Heart left ventricle (tissue), 16 donors: ENCODE measurements at places on chromosomes 6 and 20.

DNA sequence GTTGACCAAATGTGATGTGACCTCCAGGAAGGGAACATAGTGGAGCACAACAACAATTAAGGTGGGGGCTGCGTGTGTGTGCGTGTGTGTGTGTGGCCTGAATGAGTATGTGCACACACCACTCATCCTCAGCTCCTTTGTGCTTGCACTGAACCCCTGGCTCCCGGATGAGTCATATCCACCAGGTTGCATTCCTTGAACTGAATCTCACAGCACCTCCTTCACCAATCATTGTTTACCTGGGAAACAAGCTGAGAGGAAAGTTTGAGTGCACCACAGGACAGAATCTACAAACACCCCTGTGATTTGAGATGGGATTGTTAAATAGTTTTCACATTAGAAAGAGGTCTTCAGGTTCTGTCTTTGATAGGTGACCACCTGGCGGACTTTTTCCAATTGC, 33.7 kb upstream of the GPR6 start:
- no peaks in the 10 kb centered on the region for H3K27me3 ChIP-seq
- H3K4me3 ChIP-seq: no peak overlapping the region
- no peak for DNase-seq
- H3K27ac ChIP-seq: no peak overlapping the region
- H3K36me3 ChIP-seq: no peaks in the 10 kb centered on the region

DNA sequence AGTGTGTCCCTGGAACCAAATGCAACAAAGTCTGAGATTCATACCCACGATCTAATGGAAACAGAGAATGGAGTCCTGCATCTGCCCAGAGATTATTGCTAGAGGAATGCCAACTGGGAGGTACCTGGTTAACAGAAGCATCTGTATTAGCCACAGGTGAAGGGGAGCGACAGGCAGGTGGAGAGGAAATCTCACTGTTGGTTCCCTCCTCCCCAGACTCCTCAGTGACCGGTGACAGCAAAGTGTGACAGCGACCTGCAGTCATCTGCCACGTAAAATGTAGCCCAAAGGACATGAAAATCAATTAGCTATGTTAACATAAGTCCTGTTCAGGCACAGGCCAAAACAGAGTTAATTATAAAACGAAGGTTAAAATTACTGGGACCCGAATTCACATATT, 336.6 kb downstream of the SYNE1 start:
- no peak overlapping the region for H3K27ac ChIP-seq
- DNase-seq: no peak
- no peak overlapping the region for H3K4me3 ChIP-seq
- H3K4me1 ChIP-seq: no peaks in the 10 kb centered on the region

DNA sequence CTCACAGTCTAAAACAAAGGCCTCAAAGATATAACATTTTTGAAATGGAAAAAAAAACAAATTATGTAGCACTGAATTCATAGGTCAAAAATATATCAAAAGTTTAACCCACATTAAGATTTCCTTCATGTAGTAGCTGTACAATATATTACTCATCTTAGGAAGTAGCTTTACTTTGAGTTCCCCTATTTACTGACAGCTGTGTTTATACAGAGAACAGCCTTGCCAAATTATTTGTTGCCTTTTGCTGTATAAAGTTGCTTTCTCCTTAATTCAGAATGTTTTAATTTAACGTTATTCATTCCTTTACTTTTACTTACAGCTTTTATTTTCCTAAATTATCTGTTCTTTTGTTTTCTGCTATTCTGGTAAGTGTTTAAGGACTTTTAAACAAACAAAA, 181.0 kb downstream of the COL12A1 start:
- DNase-seq: no peak
- H3K27ac ChIP-seq: no peak overlapping the region
- H3K4me3 ChIP-seq: no peak overlapping the region
- H3K36me3 ChIP-seq: no peaks in the 10 kb centered on the region
- H3K27me3 ChIP-seq: no peaks in the 10 kb centered on the region

DNA sequence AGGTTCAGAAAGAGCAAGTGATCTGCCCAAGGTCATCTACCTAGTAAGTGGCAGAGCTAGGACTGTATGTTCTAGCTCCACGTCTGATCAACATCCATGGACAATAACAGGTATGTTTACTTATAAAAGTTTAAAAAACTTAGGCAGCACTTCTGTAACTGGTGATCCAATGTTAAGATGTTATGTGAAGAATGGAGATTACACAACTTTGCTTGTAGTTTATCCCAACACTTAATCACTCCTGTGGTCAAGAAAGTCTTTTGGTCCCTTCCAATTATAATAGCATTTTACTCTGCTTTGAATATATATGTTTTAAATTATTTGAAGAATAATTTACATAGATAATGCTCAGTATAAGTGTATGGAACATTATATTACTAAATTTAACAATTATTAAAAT, 4.8 kb downstream of the FBXO30 start:
- DNase-seq: no peak
- H3K4me1 ChIP-seq: peaks cover 52% of the 10 kb centered on the region
- H3K36me3 ChIP-seq: peaks cover 13% of the 10 kb centered on the region
- no peaks in the 10 kb centered on the region for H3K27me3 ChIP-seq

- no peaks in the 10 kb centered on the region for H3K27me3 ChIP-seq
- H3K4me1 ChIP-seq: peaks cover 7% of the 10 kb centered on the region
- no peak overlapping the region for H3K4me3 ChIP-seq
- no peak for DNase-seq
Observed at GRCh38 chr6:157881342-157881741, 58.3 kb downstream of the SNX9 start.

GRCh38 chr20:4065391-4065844, 50.1 kb upstream of the RNF24 start:
- H3K27ac ChIP-seq: peak overlapping the region; percentile 89
- H3K36me3 ChIP-seq: no peaks in the 10 kb centered on the region
- H3K27me3 ChIP-seq: no peaks in the 10 kb centered on the region
- DNase-seq: no peak

DNA sequence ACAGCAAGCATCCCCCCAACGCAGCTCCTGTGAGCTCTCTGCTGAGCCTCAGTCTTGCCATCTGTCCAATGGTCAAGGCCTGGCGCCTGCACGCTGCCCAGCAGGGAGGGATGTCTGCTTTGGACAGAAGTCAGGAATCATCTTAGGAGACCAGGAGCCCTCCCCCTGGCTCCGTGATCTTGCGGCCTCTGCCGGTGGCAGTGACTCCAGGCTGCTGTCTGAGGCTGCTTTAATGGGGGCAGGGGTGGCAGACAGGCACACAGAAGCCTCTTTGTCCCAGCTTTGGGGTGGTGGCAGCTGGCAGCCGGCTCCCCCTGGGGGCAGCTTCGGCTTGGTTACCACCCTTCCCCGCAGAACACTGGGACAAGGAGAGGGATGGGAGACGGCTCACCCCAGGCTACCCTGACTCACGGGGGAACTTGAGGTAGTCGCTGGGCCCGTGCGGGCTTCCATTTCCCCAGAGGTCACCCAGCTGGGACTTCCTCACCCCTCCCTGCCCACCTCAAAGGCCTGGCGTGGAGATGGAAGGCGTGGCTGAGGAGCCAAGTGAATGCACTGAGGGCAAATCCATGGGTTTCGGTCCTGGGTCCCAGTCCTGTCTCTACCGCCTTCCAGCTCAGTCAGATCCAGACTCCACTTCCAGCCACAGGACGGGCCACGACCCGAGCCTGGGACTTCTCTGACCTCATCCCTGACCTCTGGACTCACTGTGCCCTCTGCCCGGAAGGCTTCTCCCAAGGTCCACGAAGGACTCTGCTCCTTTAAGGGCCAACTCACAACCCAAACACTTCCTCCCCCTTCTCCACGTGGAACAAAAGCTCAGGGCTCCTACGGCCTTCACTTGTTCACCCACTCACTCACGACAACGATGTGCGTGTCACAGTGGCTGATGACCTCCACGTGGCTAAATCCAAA, 14.8 kb downstream of the PEDS1 start:
- peaks cover 12% of the 10 kb centered on the region for H3K36me3 ChIP-seq
- DNase-seq: no peak
- no peaks in the 10 kb centered on the region for H3K27me3 ChIP-seq

GRCh38 chr6:16157909-16158308, 29.0 kb downstream of the MYLIP start:
- no peak overlapping the region for H3K4me3 ChIP-seq
- H3K27ac ChIP-seq: no peak overlapping the region
- no peaks in the 10 kb centered on the region for H3K36me3 ChIP-seq
- peak; percentile 63 for DNase-seq

DNA sequence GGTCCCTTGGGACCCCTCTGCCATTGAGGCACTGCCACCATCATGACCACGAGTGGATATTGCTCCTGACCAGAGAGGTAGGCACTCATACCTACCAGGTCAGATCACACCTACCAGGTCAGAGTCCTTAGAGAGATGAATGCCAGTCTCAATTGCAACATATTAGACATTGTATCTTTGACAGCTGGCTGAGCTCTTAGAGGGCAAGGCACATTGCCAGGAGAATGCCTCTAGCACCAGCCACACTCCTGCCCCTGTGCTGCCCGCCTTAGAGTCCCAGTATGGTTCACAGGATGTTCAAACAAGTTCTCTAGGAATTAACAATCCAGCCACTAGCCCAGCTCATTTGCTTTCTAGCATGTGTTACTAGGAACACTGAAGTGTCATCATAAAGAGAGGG, 65.9 kb downstream of the TMEM244 start:
- no peaks in the 10 kb centered on the region for H3K36me3 ChIP-seq
- no peak overlapping the region for H3K27ac ChIP-seq
- no peaks in the 10 kb centered on the region for H3K4me1 ChIP-seq
- no peak for DNase-seq
- no peaks in the 10 kb centered on the region for H3K27me3 ChIP-seq

DNA sequence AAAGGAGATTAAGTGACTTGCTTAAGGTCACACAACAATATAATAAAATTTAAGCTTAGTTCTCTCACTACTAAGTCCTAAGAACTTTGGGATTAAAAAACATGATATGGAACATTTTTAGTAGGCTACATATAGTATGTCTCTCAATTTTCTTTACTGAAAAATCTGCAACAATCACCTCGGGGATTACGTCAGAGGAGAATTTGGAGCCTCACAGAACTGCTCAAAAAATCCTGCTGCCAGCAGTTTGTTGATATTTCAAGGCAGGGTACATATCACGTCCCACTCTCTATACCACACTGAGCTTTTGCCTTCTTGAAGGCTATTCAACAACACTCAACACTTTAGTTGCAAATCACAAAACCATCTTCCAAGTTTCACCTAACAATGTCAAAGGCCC, 561.6 kb upstream of the BTBD3 start:
- no peaks in the 10 kb centered on the region for H3K36me3 ChIP-seq
- no peak overlapping the region for H3K4me3 ChIP-seq
- H3K27ac ChIP-seq: no peak overlapping the region
- H3K4me1 ChIP-seq: no peaks in the 10 kb centered on the region
- H3K27me3 ChIP-seq: no peaks in the 10 kb centered on the region

DNA sequence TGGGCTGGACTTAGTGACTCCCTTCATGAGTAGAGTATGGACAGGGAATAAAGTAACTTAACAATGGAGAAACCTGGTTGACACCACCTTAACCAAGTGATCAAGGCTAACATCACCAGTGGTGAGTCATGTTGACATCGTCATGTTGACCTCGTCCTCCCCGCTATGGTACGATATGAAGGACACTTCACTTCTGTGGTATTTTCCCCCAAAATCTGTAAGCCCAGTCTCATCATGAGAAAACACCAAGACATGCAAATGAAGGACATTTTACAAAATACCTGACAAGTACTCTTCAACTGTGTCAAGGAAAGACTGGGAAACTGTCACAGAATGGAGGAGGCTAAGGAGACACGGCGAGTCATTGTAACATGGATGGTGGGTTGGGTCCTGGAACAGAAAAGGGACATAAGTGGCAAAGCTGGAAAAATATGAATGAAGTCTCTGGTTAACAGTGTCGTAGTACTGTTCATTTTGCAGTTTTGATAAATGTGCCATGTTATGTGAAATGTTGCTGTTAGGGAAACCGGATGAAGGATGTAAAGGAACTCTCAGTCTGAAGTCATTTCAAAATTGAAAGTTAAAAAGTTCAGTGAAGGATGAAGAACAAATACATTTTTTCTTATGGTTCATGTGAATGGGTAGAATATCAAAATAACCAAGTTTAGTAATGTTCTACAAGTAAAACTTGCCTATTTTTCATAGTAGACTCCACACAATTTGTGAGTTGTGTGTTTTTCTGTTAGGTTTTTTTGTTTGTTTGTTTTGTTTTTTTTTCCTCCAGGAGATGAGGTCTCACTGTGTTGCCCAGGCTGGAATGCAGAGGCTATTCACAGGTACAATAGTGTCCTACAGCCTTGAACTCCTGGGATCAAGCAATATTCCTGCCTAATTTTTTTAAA, 247.5 kb downstream of the TMEM242 start:
- H3K4me1 ChIP-seq: peaks cover 4% of the 10 kb centered on the region
- H3K27ac ChIP-seq: no peak overlapping the region
- H3K4me3 ChIP-seq: no peak overlapping the region
- no peaks in the 10 kb centered on the region for H3K36me3 ChIP-seq

DNA sequence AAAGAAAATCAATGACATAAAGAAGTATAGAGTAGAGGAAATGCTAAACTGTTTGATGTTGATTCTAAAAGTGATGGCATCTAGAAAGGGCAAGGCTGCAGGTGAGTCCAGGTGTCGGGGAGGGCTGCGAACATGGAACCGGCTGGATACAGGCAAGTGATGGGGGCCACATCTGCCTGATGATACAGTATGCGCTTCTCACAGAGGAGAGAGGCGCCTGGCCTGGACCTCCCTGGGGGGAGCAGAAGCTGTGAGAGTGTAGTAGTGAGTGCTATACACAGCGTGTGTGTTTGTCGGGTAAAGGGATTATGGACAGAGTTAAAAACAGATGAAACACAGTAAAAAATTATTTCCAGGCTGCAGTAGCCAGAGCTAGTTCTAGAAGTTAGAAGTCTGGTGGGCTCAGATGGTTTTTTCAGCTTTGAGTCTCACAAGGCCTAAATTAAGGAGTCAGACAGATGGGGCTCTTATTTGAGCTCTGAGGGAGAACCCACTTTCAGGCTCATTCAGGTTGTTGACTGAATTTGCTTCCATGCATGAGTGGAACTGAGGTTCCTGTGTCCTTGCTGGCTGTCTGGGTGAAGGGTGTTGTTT, 195.8 kb upstream of the ARG1 start:
- H3K4me1 ChIP-seq: no peaks in the 10 kb centered on the region
- H3K27me3 ChIP-seq: no peaks in the 10 kb centered on the region
- no peak overlapping the region for H3K27ac ChIP-seq
- no peak overlapping the region for H3K4me3 ChIP-seq
- DNase-seq: no peak
- H3K36me3 ChIP-seq: no peaks in the 10 kb centered on the region

- no peaks in the 10 kb centered on the region for H3K36me3 ChIP-seq
- DNase-seq: no peak
- no peaks in the 10 kb centered on the region for H3K27me3 ChIP-seq
- no peak overlapping the region for H3K27ac ChIP-seq
- peaks cover 16% of the 10 kb centered on the region for H3K4me1 ChIP-seq
Observed at GRCh38 chr6:45441851-45442453, 64.2 kb upstream of the SUPT3H start.

DNA sequence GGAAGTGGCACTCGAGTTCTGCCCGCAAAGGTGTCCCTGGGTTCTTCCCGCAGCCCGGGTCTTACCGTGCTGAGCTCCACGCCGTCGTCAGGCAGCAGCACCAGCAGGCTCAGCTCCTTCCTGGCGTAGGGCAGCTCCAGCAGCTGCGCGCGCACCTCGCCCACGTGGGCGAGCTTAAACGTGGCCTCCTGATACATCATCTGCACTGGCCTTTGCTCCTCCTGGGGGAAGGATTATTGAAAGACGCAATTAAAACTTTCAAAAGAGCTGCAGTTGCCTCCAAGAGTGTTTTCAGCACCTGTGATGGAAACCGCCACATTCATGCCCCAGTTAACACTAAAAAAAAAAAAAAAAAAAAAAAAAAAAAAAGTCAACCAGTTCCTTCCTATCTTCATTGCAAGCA, 11.3 kb downstream of the SERPINB9 start:
- no peak overlapping the region for H3K27ac ChIP-seq
- H3K36me3 ChIP-seq: peaks cover 85% of the 10 kb centered on the region
- no peak for DNase-seq
- no peaks in the 10 kb centered on the region for H3K27me3 ChIP-seq
- H3K4me3 ChIP-seq: no peak overlapping the region
